Mesothelial cell of epicardium (in vitro differentiated cells): ENCODE measurements at places on chromosomes 11 and 22.
A peak's percentile ranks its signal among the peaks of the same experiment; 100 is the strongest.

DNA sequence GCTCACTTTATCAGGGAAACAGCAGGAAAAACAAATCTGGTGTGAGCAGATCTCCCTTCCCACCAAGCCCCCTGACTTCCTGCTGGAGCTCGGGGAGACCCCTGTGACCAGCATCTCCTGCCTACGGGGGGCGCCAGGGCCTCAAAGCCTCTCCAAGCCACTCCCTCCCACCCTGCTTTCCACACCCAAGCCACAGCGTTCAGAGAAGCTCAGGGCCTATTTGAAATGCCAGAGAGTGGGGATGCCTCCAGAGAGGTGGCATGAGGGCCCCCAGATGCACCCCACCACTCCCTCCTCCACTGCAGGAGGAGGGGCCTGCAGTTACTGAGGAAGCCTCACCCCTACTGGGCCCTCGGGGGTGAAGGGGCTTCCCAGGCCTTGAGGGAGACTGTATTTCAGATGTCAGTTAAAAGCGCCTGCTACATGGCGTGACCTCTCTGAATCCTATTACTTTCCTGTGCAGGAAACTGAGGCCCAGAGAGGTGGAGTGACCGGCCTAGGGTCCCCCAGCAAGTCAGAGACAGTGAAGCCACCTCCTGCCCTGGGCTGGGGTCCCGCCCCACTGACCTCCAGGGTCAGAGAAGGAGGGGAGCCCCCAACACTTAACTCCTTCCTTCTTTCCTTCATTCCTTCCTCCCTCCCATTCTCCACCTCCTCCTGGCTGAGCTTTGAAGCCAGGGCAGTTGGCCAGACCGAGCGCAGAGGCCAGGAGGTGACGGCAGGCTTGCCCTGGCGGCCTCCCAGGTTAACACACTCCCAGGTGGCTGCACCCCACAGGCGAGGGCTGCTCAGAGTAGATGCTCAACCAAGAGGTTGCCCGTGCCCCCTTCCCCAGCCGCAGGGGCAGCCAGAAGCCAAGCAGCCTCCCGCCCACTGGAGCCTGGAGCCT lies 6.0 kb upstream of the CDKN1C start:
- no peaks in the 10 kb centered on the region for H3K36me3 ChIP-seq
- H3K27ac ChIP-seq = peak overlapping the region; percentile 72
- H3K27me3 ChIP-seq = no peaks in the 10 kb centered on the region
- H3K4me3 ChIP-seq = peak overlapping the region; percentile 70
- no peak for DNase-seq

- no peaks in the 10 kb centered on the region for H3K27me3 ChIP-seq
- DNase-seq = no peak
- H3K36me3 ChIP-seq = no peaks in the 10 kb centered on the region
- no peak overlapping the region for H3K27ac ChIP-seq
Measured at GRCh38 chr11:6433998-6434660, 6.7 kb downstream of the HPX start.

DNA sequence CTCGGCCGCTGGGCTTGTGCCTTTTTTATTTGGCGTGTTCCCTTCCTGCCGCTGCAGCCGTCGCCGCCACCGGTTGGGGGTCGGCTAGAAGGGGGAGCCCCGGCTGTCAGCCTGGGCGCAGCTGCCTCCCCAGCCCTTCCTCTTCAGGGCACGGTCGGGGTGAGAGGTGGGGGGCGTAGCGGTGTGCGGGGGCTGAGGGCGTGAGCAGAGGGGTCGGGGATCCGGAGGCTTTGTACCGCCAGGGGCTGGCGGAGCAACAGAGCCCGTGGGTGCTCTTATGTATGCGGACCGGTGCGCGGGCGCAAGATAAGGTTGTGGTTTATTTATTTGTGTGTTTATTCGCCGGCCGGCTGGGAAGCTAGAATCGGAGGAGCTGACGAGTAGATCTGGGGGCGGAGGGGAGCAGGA lies 477 bp downstream of the ZBTB16 start:
- H3K27me3 ChIP-seq = peaks cover 95% of the 10 kb centered on the region
- no peak overlapping the region for H3K27ac ChIP-seq
- H3K4me1 ChIP-seq = peaks cover 14% of the 10 kb centered on the region
- H3K36me3 ChIP-seq = no peaks in the 10 kb centered on the region

DNA sequence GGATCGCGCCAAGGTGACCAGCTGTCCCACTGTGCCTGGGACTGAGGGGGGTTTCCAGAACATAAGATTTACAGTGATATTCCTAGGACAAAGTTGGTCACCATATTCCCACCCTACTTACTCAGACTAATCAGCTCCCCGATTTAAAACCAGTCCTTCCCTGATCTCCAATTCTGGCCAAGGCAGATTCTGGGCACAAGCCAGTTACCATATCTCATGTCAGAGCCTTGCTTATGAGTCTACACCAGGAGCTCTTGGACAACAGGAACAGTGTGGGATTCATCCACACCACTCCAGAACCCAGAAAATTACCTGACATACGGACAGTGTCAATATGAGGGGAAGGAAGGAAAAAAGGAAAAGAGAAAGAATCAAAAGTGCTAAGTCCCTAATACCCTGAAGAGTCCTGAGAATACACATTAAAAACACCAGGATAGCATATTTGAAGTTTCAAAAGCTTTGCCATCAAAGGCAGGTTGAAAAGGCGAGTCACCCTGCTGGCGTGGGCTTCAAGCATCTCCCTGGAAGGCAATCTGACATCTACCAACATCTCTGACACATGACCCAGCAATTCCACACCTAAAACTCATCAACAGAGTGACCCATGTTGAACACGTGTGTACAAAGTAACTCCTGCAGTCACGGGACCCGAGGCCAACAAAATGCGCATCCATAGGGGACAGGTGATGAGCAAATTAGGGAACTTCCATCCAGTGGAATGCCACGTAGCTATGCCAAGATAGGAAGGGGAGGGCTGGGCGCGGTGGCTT lies 8.0 kb upstream of the IL2RB start:
- peaks cover 14% of the 10 kb centered on the region for H3K27me3 ChIP-seq
- H3K4me1 ChIP-seq = no peaks in the 10 kb centered on the region
- no peak overlapping the region for H3K27ac ChIP-seq
- no peak overlapping the region for H3K4me3 ChIP-seq
- DNase-seq = no peak

DNA sequence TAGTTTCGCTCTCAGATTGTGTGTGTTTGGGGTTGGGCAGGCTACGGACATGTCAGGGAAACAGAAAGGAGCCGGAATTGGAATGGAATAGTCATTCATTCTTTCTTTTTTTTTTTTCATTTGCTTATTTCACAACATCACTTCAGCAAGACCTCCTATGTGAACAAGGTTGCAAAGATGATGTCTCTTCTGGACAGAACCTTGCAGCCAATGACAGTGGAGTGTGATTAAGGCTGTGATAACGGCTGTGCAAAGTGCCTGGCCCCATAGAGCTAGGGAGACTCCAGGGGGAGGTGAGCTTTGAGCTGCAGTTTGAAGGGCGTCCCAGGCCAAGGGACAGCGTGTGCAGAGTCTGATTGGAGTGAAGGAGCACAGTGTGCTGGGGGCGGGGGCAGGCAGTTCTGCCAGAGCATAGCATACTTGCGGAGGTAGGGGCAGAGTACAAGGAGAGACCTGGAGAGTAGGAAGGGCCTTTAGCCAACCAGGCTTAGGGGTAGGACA lies 3.4 kb downstream of the TIGD3 start:
- H3K4me1 ChIP-seq = peaks cover 17% of the 10 kb centered on the region
- no peak overlapping the region for H3K4me3 ChIP-seq
- peaks cover 24% of the 10 kb centered on the region for H3K27me3 ChIP-seq
- no peak overlapping the region for H3K27ac ChIP-seq

- H3K27me3 ChIP-seq = no peaks in the 10 kb centered on the region
- H3K36me3 ChIP-seq = peaks cover 7% of the 10 kb centered on the region
- no peak overlapping the region for H3K27ac ChIP-seq
Measured at GRCh38 chr11:63699896-63700295, 18.6 kb downstream of the RTN3 start.

DNA sequence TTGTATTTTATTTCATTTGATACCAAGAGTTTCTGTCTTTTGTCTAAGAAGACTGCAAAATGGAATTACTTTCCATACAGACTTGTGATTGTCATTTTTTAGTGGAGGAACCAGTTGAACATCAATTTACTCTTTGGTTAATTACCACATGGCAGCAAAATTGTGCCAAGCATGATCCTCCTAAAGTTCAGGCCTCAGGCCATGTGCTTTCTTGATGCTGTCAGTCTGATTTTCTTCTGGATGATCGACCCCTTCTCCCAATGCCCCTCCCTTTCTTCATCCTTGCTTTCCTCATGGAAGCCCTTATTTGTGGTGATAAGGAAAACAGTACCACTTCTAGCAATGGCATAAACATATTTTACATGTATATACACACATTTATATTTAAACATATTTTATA lies 76.2 kb downstream of the SVIP start:
- no peak overlapping the region for H3K27ac ChIP-seq
- H3K36me3 ChIP-seq = no peaks in the 10 kb centered on the region
- DNase-seq = no peak
- peaks cover 4% of the 10 kb centered on the region for H3K4me1 ChIP-seq
- no peak overlapping the region for H3K4me3 ChIP-seq

DNA sequence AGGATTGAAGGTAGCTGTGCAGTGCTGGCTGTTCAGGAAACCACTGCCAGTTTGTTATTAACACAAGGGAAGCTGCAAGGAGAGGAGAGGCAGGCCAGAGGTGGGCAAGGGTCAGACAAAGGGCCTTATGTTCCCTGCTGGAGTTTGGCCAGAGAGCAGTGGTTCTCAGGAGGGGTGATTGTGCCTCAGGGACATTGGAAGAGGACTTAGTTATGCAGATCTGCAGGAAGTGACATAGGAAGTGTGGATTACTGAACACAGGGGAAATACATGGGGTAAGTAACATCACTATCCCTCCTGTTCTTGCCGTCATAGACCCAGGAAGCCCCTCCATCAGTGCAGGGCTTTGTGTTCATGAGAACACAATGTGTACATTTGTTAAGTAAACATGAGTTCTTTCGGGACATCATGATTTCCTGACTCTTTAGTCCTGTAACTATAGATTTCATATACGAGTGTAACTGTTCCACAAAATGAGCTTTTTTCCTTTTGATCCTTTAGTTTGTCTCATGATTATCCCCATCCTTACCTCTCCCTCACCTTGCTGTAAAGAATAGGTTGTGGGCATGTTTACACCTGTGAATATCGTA lies 5.9 kb downstream of the SRRD start:
- H3K4me3 ChIP-seq = no peak overlapping the region
- H3K36me3 ChIP-seq = peaks cover 32% of the 10 kb centered on the region
- no peaks in the 10 kb centered on the region for H3K27me3 ChIP-seq
- H3K4me1 ChIP-seq = peaks cover 9% of the 10 kb centered on the region
- H3K27ac ChIP-seq = no peak overlapping the region

DNA sequence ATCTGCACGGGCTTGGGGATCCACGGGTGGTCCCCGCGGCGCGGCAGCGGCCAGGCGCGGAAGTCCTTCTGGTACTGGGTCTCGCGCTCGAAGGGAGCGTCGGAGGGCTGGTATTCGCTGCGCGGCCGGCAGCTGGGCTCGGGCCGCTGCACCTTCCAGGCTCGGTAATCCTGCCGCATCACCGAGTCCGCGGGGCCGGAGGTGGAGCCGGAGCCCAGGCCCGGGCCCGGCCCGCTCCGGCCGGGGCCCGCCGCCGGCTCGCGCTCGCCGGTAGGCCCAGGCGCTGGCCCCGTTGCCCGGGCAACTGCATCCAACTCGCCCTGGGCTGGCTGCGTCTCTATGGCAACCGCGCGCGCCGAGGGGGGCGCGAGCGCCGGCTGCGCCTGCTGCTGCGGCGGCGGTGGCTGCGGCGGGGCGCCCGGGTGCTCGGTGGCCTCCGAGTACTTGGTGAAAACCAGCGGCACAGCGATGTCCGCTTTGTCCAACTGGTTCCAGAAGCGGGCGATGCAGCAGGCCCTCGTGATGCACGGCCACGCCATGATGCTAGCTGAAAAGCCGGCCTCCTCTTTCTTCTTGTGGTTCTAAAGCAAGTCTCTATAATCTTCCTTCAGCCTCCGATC lies 897 bp downstream of the MAP6 start:
- no peaks in the 10 kb centered on the region for H3K36me3 ChIP-seq
- H3K4me3 ChIP-seq = peak overlapping the region; percentile 71
- no peak overlapping the region for H3K27ac ChIP-seq
- H3K4me1 ChIP-seq = peaks cover 7% of the 10 kb centered on the region
- H3K27me3 ChIP-seq = peaks cover 86% of the 10 kb centered on the region
- DNase-seq = peak; percentile 53

DNA sequence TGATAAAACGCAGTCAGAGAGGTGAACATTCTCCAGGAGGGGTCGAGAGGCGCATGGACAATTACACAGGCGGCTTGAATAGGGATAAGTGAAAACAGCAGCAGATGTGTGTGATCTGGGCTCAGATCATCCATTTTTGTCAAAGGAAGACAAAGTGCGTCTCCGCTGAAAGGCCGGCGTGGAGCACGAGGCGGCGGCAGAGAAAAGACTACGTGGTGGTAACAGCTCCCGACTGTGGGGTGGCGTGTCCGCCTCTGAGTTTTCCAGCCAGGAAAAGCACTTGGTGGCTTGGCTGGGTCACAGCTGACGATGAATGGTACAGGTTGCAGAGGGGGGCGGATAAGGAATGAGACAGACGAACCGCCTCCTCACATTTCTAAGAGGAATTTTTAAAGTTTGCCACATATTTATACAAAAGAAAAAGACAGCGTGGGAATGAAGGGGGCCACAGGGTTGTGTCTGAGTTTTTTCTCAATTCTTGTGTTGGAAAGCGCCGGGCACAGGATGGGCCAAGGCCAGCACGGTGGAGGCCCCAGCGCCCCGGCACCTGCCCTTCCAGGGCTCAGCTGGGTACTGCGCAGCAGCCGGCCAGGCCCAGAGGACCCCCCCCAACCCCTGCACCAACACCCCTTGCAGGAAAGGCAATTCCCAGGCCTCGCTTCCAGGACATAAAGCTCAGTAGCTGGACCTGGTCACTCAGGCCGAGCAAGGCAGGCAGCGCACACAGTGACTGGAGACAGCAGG lies 80.4 kb downstream of the TRMU start:
- peaks cover 11% of the 10 kb centered on the region for H3K4me1 ChIP-seq
- DNase-seq = no peak
- no peaks in the 10 kb centered on the region for H3K27me3 ChIP-seq
- no peak overlapping the region for H3K4me3 ChIP-seq

- peaks cover 27% of the 10 kb centered on the region for H3K4me1 ChIP-seq
- no peak overlapping the region for H3K4me3 ChIP-seq
- DNase-seq = no peak
- H3K36me3 ChIP-seq = no peaks in the 10 kb centered on the region
- H3K27me3 ChIP-seq = no peaks in the 10 kb centered on the region
- H3K27ac ChIP-seq = no peak overlapping the region
Measured at GRCh38 chr11:27312110-27312509, 50.9 kb downstream of the CCDC34 start.

DNA sequence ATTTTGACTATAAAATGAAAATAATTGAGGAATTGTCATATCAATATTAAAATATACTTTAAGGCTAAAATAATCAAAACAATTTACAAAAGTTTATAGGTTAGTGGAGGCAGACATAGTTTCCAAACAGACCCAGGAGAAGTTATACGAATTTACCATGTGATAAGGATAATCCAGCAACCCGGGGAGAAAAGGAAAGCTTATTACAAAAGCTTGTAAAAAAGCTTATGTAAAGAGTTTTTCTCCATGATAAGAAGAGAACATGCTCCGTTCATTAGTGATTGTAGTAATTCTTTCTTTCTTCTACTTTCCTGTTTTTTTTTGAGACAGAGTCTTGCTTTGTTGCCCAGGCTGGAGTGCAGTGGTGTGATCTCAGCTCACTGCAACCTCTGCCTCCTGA lies 79.0 kb downstream of the ATXN10 start:
- H3K4me3 ChIP-seq = no peak overlapping the region
- H3K36me3 ChIP-seq = peaks cover 11% of the 10 kb centered on the region
- peaks cover 43% of the 10 kb centered on the region for H3K4me1 ChIP-seq
- no peak for DNase-seq
- H3K27me3 ChIP-seq = no peaks in the 10 kb centered on the region
- peak overlapping the region; percentile 61 for H3K27ac ChIP-seq
